ENCODE measurements at places on chromosomes 2 and 18.
A peak's percentile ranks its signal among the peaks of the same experiment; 100 is the strongest.

DNA sequence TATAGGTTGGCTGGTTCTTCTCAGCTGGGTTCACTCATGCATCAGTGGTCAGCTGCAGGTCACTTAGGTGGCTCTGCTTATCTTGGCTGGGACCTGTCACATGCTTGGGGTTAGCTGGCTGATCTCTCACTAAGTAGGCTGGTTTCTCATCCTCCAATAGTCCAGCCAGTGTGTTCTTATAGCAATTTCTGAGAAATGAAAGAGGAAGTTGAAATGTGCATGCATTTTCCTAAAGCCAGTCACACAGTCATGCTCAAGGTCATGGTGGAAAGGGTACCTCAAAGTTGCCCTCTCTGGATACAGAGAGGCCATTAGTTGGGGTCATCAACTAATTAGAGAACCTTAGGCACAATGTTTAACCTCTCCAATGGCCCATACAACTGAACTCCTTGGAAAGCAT, 64.4 kb downstream of the KLHL29 start:
- no peak for DNase-seq

GRCh38 chr2:43943323-43943722, 52.5 kb downstream of the LRPPRC start:
- DNase-seq, result no peak

GRCh38 chr2:200613692-200614091, 27.9 kb downstream of the AOX1 start:
- DNase-seq, result no peak

DNA sequence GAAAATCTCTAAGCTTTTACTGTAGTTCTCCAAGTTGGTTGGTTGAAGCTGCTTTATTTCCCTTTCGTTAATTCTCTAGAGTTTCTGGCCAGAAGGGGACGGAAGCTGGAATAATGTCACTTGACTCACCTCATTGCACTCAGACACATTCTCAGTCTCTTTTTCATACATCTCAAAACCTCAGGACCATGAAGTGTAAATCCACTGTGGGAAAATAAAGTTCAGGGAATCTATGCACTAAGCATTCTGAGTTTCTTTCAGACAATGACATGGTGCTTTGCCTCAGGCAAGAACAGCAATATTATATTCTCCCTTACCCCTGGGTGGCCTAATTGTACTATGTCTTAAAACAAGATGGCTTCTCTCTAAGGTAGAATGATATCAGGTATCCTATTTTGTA, 167.8 kb downstream of the PRPF40A start:
- no peak for DNase-seq

- no peak for DNase-seq
These were observed 472.9 kb upstream of the FSIP2 start for GRCh38 chr2:185265747-185266146.

DNA sequence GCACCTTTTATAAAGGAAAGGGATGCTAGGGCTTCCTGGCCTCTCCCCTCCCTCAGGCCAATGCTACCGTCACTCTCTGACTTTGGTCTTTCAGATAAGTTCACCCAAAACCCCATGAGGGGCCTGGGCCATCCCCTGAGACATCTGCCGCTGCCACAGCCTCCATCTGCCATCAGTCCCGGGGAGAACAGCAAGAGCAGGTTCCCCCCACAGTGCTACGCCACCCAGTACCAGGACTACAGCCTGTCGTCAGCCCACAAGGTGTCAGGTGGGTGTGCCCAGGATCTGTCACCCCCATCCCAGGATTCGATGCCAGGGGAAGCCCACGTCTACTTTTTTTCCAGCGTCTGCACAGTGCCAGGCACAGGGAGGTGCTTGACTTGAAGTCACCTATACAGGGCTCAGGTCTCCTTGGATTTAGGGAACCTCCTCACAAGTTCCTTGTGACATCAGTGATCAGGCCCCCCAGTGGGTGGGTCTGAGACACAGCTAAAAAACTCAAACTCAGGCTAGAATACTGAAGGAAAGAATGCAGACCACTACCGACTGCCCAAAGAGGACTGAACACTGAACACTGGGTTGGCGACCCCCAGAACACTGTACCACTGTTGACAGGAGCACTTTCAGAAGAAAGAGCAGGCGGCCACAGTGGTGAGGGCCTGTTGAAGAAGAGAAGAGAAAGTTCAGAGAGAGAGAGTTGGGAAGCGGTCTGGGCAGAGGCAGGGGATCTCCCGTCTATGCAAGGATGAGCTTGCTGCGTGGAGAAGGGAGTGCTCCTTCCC, 85.3 kb downstream of the EPAS1 start:
- DNase-seq, result no peak

DNA sequence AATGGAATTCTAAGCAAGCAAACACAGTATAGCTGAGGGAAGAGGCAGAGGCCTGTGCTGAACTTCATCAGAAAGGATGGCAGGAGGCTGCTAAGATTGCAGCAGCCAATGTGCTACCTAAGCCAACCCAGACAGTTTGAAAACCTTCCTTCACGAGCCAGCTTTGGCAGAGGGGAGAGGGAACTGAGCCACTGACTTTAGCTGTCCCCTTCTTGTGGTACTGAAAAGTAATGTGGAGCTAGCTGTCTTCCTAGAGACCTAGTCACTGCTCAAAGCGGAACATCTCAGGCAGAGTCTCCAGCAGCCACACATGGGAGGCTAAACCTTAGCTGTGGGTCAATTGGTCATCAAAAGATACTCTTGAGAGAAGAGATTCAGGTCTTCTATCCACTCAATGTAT, 419.0 kb downstream of the FBXO15 start:
- DNase-seq, result no peak

GRCh38 chr2:166539340-166540162, 45.5 kb upstream of the SCN7A start:
- peak; percentile 48 for DNase-seq

- DNase-seq, result no peak
These were observed 221.1 kb downstream of the GALR1 start for GRCh38 chr18:77470569-77471413.

DNA sequence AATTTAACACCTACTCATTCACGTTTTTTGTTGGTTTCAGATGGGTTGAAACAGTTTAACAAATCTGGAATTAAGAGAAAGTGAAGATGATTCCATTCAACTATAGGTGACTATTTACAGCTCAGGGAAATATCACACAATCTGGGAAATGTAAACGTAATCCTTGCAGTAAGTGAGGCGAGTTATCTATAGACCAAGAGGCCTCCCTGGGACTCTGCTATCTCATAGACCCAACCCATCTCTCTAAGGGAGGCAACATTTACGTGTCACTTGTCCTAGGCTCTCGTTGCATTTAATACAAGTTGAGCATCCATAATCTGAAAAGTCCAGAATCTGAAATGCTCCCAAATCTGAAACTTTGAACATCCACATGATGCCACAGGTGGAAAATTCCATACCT, 2.0 kb upstream of the MOB4 start:
- no peak for DNase-seq

DNA sequence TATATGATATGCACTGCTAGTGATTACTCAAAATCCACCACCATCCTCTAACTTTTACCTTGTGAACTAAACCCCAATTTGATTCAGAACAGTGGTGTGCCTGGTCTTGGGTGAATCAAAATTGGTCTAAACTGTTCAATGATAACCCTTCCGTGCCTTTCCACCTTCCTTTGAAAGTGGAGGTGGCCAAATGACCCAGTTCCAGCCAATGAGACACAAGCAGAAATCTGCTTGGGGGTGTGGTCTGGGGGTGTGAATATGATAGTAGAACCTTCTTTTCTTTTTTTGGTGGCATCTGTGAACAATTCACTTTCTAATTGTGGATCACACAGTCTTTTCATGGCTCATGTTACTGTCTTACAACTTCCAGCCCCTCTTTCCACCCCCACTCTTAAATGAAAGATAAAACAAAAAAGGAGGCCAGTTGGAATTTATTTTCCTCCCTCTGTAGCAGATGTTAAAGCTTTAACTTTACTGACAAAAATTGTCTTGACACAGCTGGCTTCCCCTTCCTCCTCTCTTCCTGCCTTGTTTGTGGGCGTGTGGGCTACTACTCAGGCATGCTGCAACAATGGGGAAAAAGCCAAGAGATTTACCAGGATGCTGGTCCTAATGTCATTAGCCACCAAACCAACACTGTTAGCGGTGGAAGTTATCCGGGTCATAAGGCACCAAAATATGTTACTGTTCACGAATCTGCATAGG, 58.8 kb upstream of the ANKRD44 start:
- no peak for DNase-seq

GRCh38 chr2:180446492-180446891, 439.4 kb upstream of the CWC22 start:
- no peak for DNase-seq

DNA sequence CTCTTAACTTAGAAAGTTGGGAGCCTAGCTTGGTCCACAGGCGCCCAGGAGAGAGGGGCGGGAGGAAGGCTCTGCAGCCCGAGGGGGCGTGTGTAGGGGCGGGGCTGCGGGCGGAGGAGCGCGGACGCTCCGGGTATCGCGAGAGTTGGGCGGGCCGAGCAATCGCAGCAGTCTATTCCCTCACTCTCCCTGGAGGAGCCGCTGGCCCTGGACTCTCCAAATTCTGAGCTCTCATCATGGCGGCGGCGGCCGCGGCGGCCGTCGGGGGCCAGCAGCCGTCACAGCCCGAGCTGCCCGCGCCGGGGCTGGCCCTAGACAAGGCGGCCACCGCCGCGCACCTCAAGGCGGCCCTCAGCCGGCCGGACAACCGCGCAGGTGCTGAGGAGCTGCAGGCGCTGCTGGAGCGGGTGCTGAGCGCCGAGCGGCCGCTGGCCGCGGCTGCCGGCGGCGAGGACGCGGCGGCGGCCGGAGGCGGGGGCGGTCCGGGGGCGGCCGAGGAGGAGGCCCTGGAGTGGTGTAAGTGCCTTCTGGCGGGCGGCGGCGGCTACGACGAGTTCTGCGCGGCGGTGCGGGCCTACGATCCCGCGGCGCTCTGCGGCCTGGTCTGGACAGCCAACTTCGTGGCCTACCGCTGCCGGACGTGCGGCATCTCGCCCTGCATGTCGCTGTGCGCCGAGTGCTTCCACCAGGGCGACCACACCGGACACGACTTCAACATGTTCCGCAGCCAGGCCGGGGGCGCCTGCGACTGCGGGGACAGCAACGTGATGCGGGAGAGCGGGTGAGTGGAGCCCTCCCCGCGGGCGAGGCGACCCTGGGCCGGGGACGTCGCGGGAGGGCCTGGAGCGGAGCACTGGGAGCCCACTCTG, at the start of gene UBR3:
Gene UBR3, plus strand, starts transcription at position 183 of the 869 bp plus-strand sequence. Its CDS starts 54 bp downstream, at position 237.
- peak; percentile 98 for DNase-seq

DNA sequence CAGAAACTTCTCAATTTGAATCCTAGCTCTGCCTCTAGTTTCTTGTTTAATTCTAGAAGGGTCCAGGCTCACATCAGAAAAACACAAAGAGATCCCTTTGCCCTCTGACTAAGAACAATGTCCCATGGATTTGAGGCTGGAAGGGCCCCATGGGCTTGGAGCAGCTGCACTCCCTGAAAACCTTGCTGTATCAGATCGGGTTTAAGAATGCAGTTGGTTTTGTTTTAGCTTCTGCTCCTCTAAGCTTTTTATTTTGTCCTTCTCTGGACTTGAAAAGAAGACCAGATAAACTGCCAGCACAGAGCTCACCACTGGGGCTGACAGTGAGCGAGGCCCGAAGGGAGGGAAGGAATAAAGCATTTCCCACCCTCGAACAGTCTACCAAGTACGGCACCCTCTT, 69.2 kb upstream of the WIPF1 start:
- DNase-seq, result no peak

DNA sequence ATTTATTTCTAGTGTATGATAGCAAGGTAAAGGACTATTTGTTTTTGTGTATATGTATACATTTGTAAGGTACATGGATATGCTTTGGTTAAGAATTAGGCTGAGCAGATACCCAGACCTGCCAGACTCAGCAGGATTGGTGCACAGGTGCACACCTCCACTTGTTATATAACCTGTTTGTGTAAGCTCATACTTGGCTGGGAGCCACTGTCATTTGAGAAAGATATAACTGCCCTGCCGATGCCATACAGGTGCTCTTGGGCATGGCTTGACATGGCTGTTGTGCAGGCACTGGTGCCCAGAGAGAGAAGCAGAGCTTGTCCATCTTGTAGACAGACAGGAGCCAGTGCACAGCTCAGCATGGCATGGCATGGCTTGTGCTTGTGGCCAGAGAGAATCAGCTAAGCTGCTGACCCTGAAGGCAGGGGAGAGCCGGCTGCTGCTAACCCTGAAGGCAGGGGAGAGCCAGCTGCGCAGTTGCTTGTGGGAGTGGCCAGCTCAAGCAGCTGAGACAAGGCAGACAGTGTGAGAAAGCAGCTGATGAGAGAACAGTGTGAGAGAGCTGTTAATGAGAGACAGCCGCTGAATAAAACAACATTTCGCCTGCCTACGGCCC, 136.5 kb downstream of the RNF144A start:
- DNase-seq, result no peak

DNA sequence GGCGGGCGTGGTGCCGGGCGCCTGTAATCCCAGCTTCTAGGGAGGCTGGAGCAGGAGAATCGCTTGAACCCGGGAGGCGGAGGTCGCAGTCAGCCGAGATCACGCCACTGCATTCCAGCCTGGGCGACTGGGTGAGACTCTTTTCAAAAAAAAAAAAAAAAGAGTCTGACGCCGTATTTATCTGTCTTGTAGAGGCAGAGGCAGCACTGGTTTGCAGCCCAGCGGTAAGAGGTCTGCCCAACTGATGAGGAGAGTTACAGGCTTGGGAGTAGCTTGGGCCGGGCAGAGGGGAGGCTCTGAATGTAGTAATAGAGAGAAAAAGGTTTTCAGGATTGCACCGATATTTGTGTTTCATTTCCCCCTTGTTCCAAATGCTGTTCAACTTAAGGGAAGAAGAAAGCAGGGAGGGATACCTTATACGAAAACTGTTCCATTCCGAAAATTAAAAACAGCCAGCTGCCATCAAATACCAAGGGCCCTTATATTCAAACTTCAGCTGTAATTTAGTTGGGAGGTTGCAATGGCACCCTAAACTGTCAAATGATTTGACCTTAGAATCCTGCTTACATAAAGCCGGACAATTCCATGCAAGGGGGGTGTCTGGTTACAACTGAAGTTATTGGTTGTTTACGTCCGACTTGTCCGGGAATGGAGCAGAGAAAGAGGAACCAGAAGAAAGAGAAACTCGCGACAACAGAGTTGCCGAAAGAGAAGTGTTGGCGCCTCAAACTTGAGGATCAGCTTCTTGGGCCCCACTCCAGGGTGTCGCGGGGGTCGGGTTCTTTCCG, 9.2 kb upstream of the SP9 start:
- DNase-seq, result no peak

Measured in HEK293T (cell line).